ENCODE measurements at places on chromosomes 12 and 14.

- DNase-seq: no peak
Observed at GRCh38 chr14:100607611-100607956, 20.4 kb upstream of the BEGAIN start.

DNA sequence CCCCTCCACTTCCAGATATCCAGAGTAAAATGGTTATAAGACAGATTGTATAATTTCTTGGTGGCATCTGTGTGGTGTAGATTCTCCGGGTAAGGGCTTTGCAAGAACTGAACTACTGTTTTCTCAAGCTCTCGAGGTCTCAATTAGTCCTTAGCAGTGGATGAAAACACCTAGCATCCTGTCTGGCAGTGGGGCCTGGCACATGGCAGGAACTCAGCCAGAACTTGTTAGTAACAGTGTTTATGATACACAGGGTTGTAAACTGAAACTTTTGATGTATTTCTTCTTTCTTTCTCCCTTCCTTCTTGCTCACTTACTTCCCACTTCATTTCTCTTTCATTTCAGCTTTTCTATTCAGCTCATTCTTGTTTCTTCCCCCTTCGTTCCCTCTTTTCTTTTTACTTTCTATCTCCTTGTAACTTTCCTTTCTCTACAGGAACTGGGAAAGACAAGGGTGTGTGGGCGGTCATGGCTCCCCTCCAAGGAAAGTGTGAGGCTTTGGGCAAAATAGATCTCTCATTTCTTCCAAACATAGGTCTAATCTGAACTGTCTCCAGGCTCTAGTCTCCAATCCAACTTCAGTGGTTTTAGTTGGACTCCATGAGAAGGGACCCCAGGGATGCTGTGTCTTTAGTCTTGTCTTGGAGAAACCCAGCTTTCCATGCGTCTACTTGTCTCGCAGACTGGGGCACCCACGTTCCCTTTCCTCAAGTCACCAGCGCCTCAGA, 159.7 kb downstream of the PAH start:
- no peak for DNase-seq

DNA sequence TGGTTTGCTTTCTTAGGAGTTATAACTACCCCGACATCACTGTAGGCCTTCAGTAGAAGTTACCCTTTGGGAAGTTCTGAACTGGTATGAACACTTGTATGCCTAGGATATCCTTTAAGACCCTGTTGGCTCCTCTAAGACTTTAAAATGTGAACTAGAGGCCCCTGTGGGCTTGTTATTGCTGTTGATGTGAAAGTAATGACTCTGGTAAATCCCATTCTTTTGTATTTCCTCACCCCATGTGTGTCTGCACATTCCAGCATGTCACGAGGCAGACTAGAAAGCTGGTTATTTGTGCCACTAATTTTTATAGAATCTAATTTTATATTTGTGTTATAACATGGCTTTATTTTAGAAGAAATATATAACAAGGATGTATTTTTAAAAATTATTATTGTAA, 48.9 kb downstream of the SERPINA10 start:
- no peak for DNase-seq

- DNase-seq: no peak
Observed at GRCh38 chr14:70957710-70958109, 50.5 kb downstream of the PCNX1 start.

DNA sequence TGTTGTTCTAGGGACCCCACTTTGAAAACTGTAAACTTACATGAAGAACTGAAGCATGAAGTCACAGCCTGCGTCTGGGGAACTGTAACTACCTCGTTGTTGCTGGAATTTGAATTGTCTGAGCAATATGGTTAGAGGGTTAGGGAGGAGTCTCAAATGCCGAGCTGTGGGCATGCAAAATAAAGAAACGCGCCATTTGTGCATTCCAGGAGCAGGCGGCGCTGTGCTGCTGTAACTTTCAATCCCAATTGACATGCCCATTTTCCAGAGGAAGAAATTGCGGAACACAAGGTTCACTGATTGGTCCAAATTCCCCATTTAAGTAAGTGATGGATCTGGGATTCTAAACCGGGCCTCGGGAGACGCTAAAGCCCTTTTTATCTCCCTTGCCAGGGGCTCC, 61.3 kb downstream of the ZNF664 start:
- DNase-seq: no peak

- no peak for DNase-seq
Observed at GRCh38 chr14:20343862-20344220, 406 bp downstream of the PARP2 start.

DNA sequence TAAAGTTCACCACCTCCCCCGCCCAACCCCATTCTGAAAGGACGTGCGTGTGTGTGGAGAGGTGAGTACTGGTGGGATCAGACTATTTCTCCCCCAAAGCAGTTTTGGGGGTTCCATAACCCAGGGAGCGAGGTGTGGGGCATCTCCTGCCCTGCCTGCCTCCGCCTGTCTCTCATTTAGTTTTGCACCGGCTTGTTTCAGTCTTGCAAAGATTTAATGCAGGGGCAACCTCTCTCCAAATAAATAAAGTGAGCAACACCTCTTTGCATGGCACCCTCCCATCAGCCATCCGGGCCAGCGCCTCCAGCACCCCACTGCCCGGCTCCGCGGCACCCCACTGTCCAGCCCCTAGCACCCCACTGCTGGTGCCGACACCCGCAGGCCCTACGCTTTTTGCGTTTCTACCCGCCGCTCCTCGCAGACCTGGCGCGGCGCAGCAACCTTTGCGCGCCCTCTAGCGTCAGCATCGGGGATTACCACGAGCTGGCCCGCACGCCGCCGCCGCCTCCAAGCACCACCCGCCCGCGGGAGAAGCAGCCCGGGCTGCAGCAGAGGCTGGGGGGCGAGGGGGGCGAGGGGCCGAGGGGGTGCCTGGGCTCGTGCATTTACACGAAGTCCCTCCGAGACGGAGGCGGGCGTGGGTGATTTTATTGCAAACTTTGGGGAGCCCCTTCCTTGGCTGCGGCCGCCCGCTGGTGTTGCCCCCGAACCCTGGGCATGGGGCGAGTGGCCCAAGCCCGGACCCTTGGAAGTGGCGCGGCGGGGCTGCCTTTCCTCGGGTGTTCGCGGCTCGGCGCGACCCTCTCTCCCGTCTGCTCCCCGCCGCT, 55.8 kb upstream of the VRK1 start:
- DNase-seq: no peak

GRCh38 chr12:100346660-100347059, 10.2 kb upstream of the SLC17A8 start:
- DNase-seq: no peak

- no peak for DNase-seq
Observed at GRCh38 chr14:22878271-22879246, 4.5 kb upstream of the REM2 start.

- DNase-seq: no peak
Observed at GRCh38 chr12:80781313-80781712, 64.6 kb downstream of the MYF5 start.

- no peak for DNase-seq
Observed at GRCh38 chr12:105053116-105053572, 31.1 kb downstream of the ALDH1L2 start.

DNA sequence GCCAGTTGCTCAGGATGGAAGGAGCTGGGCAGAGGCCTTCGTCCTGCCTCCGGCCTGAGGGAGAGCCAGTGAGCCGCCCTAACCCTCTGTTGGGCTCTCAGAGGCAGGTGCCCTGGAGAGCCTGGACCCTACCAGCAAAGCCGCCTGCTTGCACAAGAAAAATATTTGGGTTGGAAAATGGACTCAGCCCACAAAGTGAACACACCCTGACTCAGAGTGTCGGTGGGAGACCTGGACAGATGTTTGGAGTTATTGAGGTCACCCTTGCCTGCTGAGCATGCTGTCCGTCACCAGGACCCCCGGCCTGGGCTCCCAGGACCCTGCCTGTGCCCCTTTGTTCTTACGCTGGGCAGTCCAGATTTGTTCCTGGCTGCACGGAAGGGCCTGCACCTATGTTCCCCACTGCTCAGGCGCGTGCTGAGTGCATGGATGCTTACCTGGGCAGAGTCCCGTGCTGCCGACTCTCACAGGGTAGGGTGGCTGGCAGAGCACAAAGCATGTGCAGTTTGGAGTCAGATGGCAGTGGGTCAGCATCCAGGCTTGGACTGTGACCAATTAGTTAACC, 22.4 kb downstream of the FAM181A start:
- no peak for DNase-seq

GRCh38 chr14:90381999-90382451, 14.8 kb upstream of the CALM1 start:
- DNase-seq: no peak

GRCh38 chr14:69012256-69012953, 33.3 kb upstream of the ACTN1 start:
- DNase-seq: no peak

DNA sequence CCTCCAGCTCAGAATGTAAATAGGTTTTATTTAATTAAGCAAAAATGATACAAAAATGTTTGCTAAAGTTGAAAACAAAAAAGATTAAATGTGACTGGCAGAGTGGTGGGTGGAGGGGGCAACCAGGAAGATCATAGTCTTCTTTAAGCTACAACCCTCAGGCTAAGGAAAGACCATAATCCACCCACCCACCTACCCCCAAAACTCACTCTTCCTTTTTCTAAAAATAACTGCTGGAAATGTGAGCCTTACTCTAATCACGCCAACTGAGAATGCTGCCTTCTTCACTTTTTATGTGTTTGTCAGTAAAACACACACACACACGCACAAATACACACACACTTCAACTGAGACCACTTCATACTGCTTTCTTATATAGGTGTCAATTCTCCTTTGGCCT, 230.0 kb upstream of the EGLN3 start:
- no peak for DNase-seq

GRCh38 chr12:90045559-90045958, 336.9 kb upstream of the ATP2B1 start:
- no peak for DNase-seq

DNA sequence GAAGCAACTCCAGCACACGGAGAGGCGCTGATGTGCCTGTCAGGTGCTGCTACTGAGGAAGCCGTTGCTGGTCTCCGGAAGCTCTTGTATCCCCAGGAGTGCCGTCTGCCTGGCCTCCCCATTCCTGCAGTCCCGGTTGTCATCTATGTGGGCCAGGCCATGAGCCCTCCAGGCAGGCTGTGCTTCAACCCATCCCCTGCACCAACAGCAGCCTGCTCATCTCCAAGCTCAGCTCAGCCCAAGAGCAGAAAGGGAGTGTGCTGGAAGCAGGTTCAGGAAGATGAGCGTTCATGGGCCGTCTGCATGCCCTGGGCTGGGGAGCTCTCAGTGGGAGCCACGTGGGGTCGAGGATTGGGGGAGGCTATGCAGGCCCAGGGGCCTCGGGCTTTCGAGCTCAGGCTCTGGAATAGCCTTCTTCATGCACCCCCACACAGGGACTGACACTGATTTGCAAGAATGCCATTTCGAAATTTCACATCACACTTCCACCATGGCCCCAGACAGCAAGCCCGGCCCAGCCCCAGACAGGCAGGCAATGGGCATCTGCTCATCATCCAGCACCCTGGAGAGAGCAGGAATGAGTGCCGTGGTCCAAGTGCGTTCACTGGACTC, 164.5 kb downstream of the KIF26A start:
- DNase-seq: no peak

- no peak for DNase-seq
Observed at GRCh38 chr14:31792726-31793125, 231.5 kb downstream of the NUBPL start.

GRCh38 chr12:115349711-115350110, 665.7 kb upstream of the TBX3 start:
- DNase-seq: no peak

- DNase-seq: no peak
Observed at GRCh38 chr12:46384451-46385309, 12.1 kb upstream of the SLC38A2 start.

DNA sequence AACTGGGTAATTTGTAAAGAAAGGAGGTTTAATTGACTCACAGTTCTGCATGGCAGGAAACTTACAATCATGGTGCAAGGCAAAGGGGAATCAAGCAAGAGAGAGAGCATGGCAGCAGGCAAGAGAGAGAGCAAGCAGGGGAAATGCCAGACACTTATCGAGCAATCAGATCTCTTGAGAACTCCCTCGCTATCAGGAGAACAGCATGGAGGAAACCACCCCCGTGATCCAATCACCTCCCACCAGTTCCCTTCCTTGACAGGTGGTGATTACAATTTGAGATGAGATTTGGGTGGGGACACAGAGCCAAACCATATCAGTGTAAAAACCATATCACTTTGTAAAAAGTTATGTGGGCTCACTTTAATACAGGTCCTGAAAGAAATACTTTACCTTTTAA, 56.4 kb upstream of the NEDD1 start:
- no peak for DNase-seq

- no peak for DNase-seq
Observed at GRCh38 chr14:76672123-76672522, 89.1 kb upstream of the VASH1 start.

GRCh38 chr12:45416126-45416525, 200.2 kb downstream of the ANO6 start:
- DNase-seq: no peak

- DNase-seq: no peak
Observed at GRCh38 chr12:62716866-62717525, 218.0 kb downstream of the PPM1H start.

GRCh38 chr12:49332891-49333371, 4.1 kb downstream of the C1QL4 start:
- no peak for DNase-seq

DNA sequence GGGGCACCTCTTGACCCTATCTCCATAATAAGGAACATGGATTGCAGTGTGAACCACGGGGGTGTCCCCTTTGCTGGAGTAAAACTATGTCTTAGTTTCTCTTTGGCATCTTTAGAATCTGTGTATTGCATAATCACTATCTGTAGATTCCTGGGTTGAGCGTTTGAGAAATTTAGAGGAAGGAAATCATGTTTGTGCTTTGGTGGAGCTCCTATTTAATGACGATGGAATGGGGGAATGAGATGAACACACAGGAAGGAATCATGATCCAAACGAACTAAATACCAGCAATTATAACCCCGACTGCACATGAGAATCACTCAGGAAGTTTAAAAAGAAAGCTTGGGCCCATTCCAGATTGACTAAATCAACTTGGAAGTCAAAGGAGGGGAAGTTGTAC, 1.3 kb upstream of the MYG1 start:
- no peak for DNase-seq

DNA sequence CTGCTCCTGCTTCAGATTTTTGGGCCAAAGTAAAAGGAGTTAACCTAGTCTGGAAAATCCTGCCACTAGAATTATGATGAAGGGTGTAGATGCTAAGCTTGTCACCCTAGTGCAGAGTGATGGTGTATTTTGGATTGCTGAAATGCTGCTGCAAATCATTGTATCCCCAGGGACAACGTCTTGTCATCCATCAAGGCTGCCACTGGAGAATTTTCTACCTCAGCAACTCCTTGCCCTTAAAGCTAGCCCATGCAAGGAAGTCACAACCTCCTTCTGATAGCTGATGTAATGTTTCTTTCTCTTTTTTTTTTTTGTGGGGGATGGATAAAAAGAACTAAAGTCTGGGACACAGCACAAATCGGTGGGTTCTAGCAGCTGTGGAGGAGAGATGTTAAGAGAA, 139.4 kb upstream of the FRMD6 start:
- DNase-seq: no peak

- no peak for DNase-seq
Observed at GRCh38 chr12:2084553-2085296, 31.9 kb downstream of the CACNA1C start.

DNA sequence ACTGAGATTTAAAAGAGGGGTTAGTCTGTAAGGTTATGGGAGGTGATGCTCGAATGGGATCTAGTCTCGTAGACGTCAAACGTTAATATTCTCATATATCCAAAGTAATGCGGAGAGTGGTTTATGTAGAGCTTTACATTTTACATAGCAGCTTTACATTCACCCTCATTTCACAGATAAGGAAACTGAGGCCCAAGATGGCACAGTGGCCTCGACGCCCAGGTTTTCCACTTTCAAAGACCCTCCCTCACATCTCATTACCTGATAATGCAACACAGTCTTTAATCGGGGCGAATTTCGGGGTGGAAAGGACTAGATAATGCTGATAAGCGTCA, 450 bp upstream of the TDG start:
- DNase-seq: no peak

- DNase-seq: no peak
Observed at GRCh38 chr12:46214668-46215436, 54.0 kb downstream of the SLC38A1 start.
